ENCODE measurements at places on chromosomes 5 and 9.

DNA sequence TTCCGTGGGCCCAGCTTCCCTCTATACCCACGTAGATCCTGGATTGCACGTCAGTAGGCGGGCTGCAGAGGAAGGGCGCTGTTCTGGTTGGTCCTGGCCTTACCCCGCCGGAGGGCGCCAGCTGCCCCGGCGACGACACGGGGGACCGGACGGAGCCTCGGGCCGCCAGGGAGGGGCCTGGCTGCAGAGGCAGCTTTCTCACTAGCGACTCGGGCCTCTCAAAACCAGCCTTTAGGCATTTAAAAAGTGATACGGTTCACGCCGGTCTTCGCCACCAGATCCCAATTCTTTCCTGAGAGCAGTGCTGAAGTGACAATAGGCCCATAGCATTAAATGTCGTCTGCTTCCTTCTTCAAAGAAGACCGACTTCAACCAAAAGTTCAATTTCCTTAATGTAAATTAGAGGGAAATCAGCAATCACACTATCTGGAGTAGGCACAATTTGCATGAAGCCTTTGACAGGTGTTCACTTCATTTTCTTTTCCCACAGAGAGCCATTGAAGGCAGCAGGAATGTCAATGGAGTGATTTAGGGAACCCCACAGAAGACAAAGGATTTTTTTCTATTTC, 17.6 kb upstream of the UBE2D2 start:
- DNase-seq = peak; percentile 18

DNA sequence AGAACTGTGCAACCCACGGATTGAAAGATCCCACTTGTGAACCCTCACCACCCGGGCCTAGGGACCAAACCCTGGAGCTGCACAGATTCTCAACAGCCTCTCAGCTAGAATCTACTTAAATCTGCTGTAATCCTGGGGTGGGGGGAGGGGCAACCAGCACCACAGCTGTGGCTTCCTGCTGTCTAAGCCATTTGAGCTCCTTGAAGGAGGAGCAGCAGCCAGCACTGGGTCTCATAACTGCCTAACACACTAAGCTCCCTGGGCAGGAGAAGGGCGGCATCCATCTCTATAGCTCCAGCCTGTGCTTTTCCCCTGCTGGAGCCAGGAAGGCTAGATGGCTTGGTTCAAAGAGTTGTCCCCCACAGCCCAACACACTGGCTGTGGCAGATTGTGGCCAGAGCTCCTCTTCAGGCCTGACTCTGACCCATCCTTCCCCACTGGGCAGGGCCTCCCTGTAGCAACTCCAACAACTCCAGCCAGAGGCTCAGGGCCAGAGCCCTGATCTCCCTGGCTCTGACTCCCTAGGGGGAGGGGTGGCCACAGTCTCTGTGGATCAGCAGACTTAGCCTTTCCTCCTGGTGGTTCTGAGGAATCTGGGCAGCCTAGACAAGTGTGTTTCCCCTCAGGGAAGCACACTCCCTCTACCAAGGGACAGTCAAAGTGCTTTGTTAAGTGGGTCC, 72.0 kb upstream of the C9orf72 start:
- no peak for DNase-seq

DNA sequence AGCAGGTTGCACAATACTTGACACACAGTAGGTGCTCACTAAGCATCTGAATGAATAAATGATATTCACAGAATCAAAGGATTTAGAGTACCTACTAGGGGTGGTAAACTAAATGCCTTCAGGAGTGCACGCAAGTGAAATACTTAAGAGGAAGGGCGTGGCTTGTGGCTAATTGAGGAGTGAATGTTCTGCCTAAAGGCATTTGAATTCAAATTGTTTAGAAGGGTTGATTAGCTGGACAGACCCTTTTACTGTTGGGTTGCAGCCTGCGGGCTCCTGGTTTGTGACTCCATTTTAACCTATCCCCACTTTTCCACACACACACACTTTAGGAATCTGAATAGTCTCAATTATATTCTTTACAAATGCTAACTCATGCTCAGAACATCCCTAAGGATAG, 63.1 kb downstream of the PPP2R2B start:
- no peak for DNase-seq

DNA sequence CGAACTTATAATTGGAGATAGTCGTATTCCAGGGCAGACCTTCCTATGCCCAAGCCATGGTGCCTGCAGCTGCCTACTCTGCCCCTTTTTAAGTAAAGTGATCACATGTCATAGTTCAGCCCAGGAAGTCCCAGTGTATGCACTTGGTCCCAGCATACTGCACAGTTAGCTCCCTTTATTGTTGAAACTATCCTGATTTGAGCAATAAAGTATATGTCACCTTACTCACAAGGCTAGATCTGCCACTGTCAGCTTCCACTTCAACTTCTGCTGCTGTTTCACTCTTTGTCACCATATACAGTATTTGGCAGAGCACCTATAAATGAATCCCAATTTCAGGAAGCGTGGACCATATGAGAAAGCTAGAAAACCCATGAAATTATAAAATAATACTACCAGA, 103.8 kb upstream of the PTGER4 start:
- DNase-seq = no peak

DNA sequence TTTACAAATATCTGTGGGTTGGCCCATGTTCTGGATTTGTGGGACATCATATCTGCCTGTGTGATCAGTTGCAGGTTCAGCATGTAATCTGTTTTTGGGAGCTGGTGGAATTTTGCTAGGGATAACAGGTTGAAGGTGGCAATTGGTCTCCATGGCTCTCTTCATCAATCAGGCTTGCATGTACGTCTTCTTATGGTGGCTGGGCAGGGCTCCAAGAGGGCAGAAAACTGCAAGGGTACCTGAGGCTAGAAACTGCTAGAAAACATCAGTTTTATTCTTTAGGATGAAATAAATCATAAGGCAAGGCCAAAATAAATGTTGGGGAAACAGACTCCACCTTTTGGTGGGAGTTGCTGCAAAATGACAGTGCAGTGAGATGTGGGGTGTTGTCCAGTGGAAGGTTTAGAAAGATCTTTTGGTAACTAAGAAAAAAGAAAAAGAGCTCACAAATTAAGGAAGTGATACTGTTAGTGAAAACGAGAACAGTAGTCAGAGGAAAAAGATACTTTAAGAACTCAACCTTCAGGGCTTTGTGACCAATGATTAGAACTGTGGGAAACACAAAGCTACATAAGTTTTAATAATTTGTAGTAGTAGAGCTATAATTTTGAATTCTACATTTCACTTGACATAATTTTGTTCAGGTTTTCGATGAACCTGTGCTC, 300.7 kb upstream of the IZUMO3 start:
- no peak for DNase-seq

- DNase-seq = no peak
Measured at GRCh38 chr9:129231022-129231739, 53.1 kb upstream of the IER5L start.

DNA sequence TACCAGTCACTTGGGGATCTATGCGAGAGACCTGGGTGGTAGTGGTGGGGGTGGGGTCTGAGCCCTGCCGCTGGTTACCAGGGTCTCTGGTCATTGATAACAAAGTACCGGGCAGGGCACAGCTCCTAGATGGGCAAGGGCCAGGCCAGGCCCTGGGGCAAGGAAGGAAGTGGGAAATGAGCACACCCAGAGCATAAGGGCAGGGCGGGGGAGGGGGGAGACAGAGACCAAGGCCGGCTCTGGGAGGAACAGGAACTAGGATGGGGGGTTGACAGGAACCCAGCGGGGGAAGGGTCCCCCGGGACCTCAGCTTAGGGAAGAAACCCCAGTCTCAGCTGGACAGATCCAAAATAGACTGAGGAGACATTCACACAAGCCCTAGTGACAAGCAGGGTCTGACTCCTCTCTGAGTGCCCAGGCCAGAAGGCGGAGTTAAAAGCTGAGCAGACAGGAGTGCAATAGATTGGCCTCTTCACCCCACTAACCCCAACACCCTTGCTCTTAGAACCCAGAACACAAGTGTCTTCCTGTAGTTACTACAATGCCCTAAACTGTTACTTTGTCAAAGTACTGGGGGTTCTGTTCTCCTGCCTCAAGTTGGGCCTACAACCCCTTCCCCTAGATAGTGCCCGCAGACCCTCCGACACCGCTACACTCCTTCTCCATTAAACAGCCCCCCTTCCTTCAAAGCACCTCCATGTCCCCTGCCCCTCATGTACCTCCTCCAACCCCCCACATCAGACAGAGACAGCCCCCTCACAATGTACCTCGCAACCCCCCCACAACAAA, 628 bp downstream of the ATOSB start:
- no peak for DNase-seq

DNA sequence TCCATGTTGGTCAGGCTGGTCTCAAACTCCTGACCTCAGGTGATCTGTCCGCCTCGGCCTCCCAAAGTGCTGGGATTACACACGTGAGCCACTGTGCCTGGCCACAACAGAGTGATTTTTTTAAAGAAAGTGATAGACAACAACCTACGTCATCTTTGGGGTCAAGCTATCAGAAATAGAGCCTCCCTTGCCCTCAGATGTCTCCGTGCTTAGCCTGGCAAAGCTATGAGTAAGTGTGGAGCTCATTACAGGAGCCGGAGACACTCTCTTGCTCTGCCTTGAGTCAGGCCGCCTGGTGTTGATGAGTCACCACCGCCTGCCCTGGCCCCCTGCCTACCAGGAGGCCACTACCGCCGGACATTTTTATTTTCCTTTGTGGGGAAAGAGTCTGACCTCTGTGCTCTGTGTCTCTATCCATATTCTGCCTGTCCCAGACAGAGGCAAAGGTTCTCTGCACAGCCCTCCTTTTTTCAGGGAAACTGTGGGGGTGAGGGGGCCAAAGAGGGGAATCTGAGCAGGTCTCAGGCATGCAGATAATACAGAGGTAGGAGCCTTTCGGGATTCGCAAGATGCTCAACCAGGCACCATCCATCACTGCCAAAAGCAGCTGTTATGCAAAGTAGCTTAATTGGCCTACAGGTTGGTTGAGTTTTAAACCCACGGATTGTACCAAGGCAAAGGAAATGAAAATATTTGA, 123.7 kb upstream of the CPEB4 start:
- DNase-seq = no peak

DNA sequence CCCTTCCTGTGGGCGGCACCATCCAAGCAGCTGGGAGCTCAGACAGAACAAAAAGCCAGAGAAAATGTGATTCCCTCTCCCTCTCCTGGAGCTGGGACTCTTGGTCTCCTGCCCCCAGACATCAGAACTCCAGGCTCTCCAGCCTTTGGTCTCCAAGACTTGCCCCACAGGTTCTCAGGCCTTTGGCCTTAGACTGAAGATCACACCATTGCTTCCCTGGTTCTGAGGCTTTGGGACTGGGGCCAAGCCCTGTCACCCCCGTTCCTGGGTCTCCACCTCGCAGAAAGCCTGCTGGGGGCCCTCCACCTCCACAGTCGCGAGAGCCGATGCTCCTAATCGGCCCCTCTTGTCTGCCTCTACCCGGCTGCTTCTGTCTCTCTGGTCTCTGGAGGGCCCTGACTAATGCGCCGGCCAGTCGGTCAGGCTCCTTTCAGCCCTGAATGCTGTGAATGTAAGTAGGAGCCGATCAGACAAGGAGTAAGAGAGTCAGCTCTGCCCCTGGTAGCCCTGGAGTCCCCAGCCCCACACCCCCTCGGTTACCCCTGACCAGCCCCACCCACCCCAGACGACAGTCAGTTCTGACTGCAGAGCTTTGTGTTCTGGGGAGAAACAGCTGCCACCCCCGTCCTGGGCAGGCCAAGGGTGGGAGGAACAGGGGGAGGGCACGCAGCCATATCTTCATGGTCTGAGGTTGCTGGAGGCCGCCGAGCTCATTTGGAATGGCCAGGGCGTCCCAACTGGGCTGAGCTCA, 57.5 kb downstream of the VAV2 start:
- no peak for DNase-seq

DNA sequence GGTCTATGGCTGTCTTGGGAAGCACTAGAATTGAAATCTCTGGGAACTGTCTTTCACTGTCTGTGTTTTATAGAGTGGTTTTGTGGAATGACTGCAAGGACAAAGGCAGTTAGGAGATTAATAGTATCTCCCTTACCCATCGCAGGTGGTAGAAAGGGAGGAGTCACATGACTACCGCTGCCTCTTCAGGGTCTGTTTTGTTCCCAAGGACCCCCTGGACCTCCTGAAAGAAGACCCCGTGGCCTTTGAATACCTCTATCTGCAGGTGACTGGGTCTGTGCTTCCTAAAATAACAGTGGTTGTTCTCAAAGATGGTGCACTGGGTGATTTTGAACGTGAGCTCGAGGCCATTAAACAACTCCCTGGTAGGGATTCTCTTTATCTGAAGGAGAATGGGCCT, 22.8 kb upstream of the TRMT10B start:
- no peak for DNase-seq

GRCh38 chr5:59245198-59245597, 648.3 kb downstream of the PDE4D start:
- DNase-seq = no peak

- DNase-seq = no peak
Measured at GRCh38 chr5:36777105-36777757, 99.3 kb upstream of the NIPBL start.

GRCh38 chr9:96617439-96618185, 2.0 kb downstream of the CDC14B start:
- no peak for DNase-seq

GRCh38 chr5:119243888-119244287, 111.9 kb upstream of the TNFAIP8 start:
- DNase-seq = no peak

GRCh38 chr9:37178742-37179141, 58.4 kb downstream of the ZCCHC7 start:
- no peak for DNase-seq

- DNase-seq = no peak
Measured at GRCh38 chr5:136098176-136098575, 34.5 kb upstream of the SMAD5 start.

DNA sequence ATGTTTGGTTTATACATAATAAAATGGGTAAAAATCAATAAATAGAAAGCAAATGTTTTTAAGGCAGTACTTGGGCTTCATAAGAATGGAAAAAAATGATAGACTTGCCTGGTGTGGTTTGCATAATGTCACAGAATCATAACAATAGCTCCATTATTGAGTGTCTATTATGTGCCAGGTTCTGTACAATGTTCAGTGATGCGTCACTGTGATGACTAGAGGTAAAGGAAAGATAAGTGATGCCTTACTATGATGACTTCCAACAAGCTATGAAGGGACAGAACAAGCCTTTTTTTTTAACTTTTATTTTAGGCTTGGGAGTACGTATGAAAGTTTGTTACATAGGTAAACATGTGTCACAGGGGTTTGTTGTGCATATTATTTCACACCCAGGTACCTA, 128.8 kb downstream of the TMC1 start:
- DNase-seq = no peak

GRCh38 chr9:36328798-36329411, 70.7 kb upstream of the GNE start:
- peak; percentile 15 for DNase-seq

- no peak for DNase-seq
Measured at GRCh38 chr5:142610176-142611001, 75.5 kb downstream of the FGF1 start.

DNA sequence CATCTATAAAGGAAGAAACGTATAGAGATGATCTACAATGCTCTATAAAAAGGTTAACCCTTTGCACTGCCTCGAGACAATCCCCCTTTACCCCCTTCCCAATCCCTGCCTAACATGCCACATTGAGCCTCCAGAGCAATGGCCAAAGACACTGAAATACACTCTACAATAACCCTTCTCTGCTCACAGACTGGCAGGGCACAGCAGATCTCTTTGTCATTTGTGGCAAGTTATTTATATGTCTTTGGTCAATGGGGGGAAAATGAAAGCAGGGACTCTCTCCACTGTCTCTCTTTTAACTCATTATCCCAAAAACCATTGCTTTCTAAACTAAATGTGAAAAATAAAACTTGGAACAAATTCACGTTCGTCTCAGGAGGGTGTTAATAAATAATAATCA, 51.7 kb downstream of the PTCH1 start:
- no peak for DNase-seq

Measured in activated T-cell treated with anti-CD3 and anti-CD28 coated beads, Interleukin-2, amount 50 U/mL, for 4 hours (primary cell).